ENCODE measurements at places on chromosomes 2 and 18.

DNA sequence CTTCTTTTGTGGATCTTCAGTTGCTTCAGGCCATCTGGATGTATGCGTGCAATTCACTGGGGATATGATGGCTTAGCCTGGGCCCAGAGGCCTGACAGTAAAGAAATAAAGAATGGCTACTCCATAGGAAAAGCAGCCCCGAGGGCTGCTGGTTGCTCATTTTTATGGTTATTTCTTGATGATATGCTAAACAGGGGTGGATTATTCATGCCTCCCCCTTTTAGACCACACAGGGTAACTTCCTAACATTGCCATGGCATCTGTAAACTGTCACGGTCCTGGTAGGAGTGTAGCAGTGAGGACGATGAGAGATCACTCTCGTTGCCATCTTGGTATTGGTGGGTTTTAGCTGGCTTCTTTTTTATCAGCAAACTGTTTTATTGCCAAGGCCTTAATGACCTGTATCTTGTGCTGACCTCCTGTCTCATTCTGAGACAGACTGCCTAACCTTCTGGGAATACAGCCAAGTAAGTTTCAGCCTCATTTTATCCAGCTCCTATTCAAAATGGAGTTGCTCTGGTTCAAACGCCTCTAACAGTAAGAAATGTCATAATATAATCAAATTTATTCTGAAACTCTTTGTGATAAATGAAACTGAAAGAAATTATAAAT lies 60.5 kb downstream of the DSEL start:
- ATAC-seq: no peak

- no peak for ATAC-seq
Measured at GRCh38 chr2:120979398-120979797, 243.7 kb downstream of the GLI2 start.

DNA sequence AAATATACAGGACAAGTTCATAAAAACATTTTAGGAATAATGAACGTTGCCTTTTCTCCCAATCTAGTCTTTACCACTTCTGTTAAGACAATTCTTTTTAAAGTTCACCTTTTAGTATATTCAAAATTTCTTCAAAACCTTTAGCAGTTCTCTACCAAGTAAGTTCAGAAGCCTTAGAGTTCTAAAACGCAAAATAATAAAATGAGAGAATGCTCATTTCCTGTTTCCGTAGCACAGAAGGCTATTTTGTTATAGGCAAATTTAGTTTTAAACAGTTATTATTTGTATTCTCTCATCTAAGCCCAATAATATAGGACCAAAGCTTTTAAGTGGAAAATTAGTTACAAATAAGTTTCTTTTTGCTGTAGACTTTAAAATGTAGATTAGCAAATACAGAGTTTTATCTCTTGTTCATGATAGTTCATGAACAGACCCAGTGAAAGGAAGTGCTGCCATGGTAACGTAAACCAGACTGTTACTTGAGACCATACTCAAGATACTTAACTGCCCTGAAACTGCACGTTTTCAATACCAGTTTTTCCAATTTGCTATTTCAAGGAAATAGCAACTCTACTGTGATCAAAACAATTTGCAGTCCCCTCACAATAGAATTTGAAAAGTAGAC lies 173.1 kb upstream of the STON1 start:
- peak; percentile 59 for ATAC-seq

- no peak for ATAC-seq
Measured at GRCh38 chr2:96258166-96259022, 7.4 kb downstream of the TMEM127 start.

GRCh38 chr2:105641389-105641811 lies 103.3 kb upstream of the NCK2 start:
- ATAC-seq: no peak

- peak; percentile 22 for ATAC-seq
Measured at GRCh38 chr2:241902357-241902991, 32.9 kb downstream of the RTP5 start.

DNA sequence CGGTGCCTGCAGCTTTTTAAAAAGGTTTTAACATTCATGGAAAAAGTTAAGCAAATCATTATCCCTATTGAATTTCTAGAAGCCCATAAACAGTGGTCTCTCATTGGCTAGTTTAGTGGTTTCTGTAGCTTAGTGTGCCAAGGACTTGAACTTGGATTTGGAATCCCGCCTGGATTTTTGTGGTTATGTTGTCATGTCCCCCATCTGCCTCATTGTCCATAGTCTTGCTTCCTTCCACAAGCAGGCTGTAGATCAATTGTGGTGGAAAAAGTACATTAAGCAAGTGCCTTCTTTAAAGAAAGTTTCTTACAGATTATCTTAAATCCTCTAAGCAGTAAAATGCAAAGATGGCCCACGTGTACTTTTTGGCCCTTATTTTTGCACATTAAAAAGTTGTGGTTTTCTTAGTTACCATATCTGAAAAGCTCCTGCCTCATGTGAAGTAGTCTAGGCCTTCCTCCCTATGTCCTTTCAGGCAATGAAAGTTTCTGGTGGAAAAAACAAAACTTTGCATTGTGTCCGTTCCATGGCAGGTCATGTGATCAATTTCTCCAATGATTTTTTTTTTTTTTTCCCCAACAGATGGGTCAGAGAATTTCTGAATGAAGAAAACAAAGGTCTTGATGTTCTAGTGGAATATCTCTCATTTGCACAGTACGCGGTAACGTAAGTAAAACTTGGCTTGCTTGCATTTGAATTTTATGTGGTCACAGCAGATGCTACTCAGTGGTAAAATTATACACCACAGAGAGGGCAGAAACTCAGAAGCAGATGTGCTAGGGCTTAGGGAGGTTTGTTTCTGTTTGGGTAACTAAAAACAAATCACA lies 158.9 kb downstream of the PRPF40A start:
- no peak for ATAC-seq

GRCh38 chr18:63109802-63110201 lies 209.8 kb downstream of the BCL2 start:
- ATAC-seq: no peak

DNA sequence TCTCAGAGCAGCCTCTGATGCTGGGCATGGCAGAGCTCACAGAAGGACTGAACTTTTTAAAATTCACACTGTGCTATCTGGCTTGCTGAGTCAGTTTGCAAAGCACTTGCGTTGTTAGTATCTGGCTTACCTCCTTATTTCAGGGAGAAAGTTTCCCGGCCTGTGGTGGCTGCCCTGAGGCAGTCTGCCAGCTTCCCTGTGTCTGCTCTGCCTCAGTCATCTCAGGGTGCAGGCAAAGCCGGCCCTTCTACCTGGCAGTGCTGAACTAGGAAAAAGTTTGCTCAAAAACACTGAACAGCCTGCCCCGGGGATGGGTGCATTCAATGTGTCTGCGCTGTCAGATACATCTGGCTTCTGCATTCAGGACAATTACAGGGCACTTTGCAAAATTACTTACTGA lies 90.2 kb upstream of the UXS1 start:
- ATAC-seq: no peak

GRCh38 chr2:229642371-229642770 lies 72.0 kb downstream of the DNER start:
- ATAC-seq: no peak

GRCh38 chr2:236970656-236971010 lies 115.1 kb upstream of the COPS8 start:
- no peak for ATAC-seq

- no peak for ATAC-seq
Measured at GRCh38 chr2:231682603-231683291, 25.6 kb upstream of the PTMA start.

- ATAC-seq: no peak
Measured at GRCh38 chr2:48430528-48431094, 99.3 kb upstream of the STON1 start.

Data from stimulated activated memory B cell treated with anti-CD40 and anti-IgM and Interleukin-4, amounts not matched to agents 10 μg/mL and 1 μg/mL and 100 μg/mL, for 72 hours (primary cell).